ENCODE measurements at places on chromosomes 7 and 10.

DNA sequence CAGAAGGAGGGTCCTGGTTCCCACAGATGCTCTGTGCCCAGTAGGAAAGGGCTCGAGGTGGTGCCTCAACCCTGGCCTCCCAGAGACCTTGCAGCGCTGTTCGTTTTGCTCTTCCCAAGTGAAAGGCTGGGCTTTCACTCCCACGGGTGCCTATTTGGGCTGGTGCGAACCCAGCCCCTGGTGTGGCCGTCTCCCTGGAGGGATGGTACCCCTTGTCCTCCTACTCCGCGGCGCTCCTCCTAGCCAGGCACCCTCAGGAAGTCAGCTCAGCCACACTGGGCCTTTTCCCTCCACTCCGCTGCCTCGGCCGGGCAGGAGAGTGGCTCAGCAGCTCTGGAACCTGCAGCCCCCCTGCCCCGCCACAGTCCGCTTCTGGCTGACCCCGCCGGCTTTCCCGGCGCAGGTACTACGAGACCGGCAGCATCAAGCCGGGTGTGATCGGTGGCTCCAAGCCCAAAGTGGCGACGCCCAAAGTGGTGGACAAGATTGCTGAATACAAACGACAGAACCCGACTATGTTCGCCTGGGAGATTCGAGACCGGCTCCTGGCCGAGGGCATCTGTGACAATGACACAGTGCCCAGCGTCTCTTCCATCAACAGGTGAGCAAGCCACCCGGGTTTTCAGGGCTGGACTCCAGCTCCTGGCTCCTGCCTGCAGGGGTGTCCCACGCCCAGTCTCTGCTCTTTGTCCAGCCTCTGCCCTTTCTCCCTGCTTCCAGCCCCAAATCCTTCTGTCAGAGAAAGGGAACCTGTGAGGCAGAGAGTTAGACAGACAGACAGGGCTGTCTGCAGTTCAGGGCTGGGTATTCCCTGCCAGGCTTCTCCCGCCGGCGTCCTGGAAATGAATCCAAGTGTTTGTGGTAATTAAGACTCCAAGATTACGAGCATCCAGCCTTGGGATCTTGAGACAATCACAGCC is 5.2 kb downstream of the PAX2 start:
- no peak for DNase-seq

GRCh38 chr10:133475821-133476640 is 22.3 kb downstream of the SCART1 start:
- DNase-seq = no peak

DNA sequence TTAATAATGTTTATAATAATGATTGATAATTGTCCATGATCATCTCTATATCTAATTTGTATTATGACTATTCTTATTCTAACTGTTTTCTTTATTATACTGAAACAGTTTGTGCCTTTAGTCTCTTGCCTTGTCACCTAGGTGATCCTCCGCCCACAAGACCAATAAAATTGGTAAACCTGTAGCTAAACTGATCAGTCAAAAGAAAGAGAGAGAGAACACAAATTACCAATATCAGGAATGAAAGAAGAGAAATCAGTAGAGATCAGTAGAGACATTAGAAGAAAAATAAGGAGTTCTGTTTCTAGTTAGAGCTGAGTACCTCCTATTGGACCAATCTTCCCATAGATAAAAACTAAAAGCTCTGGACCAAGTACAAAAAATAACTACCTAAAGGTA is 6.1 kb upstream of the COA1 start:
- no peak for DNase-seq

DNA sequence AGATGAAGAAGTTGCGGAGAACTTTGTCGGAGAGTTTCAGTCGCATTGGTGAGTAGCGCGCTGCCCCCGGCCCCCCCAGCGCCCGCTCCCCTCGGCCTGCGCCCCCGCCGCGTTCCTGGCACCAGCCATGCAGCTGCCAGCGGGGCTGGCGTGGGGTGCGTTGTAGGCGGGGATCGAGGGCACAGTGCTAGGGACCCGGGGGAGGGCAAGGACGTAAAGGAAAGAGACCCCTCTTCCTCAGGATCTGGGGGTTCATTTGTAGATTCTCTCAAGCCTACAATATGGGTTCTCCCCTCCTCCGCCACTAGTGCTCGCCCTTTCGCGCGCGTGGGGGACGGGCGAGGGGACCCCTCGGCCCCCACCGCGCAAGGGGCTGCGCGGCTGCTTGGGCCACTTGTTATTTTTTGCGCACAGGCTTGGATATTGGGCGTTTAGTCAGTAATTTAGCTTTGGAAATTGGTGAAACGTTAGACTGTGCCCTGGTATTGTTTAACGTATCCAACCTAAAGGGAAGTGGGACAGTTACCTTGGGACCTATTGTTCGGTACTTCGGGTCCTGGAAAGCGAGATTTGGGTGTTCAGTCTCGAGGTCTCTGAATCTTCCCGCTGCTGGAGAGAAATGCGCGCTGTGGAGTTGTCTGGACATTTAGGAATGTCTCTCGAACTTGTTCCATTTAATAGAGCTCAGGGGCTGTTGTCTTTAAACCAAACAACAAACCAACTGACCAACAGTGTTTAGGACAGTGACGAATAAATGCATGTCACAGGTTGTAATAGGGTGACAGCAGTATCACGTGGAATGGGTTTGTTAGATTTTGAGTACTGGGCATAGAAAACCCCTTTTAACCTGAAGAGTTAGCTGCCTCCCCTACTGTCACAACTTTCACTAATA is 796 bp downstream of the CDK14 start:
- peak; percentile 10 for DNase-seq

DNA sequence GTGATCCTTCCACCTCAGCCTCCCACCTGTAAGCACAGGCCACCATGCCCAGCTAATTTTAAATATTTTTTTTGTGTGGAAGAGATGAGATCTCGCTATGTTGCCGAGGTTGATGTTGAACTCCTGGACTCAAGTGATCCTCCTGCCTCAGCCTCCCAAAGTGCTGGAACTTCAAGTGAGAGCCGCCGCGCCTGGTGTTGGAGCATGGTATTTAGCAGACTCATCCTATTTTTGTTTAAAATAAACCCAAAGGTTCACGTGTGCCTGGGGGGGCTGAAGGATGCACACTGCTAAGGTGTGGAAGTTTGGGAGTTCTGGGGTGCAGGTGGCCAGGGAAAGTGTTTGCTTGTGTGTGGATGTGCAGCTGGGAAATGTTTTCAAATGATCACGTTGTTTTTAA is 18.1 kb downstream of the PDGFA start:
- DNase-seq = no peak

DNA sequence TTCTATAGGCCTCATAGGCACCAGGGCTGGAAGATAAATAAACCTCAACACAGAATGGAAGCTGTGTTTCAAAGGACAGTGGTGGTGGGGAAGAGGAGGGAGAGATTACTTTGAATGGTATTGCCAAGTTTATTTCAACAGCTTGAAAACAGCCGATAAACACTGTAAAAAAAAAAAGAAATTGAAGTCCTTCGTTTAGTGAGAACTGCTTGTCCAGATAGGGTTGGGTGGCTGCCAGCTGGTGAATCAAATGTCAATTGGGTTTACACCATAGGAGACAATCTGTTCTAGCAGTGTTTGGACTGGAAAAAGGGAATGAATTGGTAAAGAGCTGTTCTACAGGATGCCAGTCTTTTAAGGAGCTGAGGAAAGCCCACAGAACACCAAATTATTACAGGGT is 254.8 kb downstream of the PHF14 start:
- peak; percentile 85 for DNase-seq

GRCh38 chr7:92404170-92404614 is 43.1 kb upstream of the GATAD1 start:
- DNase-seq = no peak

GRCh38 chr10:96584035-96584434 is 2.8 kb downstream of the TM9SF3 start:
- no peak for DNase-seq

GRCh38 chr7:8566016-8566415 is 132.6 kb downstream of the NXPH1 start:
- DNase-seq = no peak

DNA sequence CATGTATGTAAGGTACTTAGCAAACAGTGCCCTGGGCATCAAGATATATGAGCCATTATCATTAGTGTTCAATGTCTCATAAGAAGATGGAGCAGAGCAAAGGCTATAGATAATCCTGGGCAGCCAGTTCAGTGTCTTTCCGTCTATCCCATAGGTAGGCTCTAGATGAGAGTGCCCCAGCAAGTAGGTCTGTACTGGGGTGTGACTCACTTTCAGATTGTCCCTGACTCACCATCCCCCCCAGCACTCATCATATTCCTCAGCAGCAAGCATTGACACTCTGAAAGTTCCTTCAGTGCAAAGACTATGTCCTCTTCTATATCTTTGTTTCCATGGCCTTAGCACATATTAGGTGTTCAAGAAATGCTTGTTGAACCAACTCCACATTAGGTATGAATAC is 20.0 kb upstream of the FAM204A start:
- no peak for DNase-seq

DNA sequence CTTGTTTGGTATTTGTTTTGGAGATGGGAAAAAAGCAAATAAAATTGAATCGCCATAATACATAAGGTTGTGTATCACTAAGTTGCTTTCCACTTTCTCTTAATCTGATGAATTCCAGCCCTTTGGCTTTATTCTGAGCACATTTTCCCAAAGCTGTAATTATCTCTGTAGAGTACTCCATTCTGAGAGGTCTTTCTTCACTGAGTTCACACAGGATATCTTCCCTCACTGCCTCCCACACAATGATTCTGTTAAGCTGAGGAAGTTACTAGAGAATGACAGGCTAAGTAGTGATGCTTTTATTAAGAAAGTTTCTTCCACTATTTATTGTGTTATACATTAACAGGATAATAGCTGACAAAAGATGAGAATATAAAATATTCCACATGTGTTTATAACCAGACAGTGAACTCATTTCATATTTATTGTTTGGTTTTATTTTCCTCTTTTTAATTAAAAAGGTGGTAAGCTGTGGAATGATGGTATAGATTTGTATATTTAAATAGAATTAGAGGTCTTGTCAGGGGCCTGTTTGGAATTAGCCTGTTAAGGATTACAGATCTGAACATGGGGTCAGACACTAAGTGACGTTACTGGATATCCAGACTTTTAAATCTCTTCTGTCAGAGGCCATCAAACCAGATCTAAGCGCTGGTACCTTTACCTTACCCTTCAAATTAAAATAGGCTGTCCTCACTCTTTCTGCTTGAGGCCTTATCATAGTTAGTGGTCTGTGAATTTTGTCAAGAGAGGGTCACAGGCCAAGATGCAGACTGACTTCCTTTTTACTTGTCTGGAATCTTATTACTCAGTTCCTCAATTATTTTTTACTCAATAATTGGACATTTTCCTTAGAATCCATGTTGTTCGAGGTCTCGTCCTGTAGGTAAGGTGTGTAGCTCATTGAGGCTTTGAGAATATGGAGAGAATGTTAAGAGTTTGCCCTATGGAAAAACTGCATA is 8.4 kb downstream of the PLXDC2 start:
- no peak for DNase-seq

- no peak for DNase-seq
These were observed 43.3 kb upstream of the CNNM1 start for GRCh38 chr10:99285881-99286280.

GRCh38 chr10:24822590-24822989 is 98.9 kb upstream of the ARHGAP21 start:
- DNase-seq = no peak

- DNase-seq = no peak
These were observed 30.0 kb downstream of the PRSS2 start for GRCh38 chr7:142800699-142801260.

- DNase-seq = no peak
These were observed 546.9 kb downstream of the TCERG1L start for GRCh38 chr10:130764651-130765050.

DNA sequence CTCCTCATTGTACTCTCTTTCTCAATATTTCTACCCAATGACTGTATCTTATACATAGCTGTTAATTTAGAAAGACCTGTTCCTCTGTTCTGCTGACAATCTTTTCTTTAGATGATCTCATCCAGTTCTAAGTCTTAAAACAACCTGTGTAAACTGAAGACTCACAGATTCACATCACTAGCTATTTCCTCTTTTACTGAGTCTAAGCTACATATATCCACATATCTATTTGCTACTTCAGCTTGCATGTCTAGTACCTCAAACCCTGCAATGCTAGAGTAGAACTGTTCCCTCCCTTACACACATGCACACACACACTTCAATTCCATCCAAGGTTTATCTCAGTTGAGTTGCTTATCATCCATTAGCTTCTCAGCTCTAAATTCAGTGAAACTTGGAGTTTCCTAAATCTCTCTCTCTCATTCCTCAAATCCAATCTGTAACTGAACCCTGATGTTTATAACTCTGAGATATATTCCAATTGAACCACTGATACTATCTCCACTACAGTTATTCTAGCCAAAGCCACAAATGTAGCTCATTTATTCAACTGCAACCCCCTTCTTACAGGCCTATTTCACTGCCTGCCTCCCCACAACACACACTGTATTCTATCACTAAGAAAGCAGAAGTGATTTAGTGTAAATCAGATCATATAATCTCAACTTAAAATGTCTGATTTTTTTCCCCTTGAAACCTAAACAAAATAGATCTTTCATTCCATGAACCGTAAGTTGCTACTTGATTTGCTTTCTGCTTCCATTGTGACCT is 1036.8 kb upstream of the POT1 start:
- no peak for DNase-seq

DNA sequence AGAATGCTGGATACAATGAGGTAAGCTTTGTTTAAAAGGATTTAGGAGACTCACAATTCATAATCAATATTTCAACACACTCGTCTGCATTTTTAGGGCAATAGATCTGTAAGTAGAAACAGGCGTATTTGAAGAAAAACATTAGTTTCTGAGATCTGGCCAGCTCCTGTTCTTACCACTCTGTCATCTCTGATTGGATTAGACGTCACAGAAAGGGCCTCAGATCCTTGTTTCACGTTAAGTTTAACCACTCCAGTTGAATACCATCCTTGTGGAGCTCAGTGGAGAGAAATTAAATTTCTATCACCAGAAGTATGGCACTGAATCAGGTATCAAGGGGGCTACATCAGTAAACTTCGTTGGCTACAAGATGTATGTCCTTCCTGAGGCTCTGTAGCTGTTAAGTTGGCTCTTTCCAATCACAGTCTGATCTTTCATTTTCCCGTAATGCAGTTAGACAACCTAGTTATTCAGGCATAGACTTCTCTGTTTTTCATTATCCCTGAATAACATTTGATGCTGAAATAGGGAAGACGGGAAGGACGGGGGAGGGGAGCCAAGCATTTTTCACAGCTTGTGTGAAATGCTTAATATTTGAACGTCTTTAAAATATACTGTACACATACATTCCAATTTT is 659.2 kb upstream of the GALNT17 start:
- DNase-seq = no peak

GRCh38 chr10:125407000-125407502 is 246.7 kb upstream of the CTBP2 start:
- no peak for DNase-seq

- no peak for DNase-seq
These were observed 553 bp downstream of the VDAC2 start for GRCh38 chr10:75211007-75211691.

DNA sequence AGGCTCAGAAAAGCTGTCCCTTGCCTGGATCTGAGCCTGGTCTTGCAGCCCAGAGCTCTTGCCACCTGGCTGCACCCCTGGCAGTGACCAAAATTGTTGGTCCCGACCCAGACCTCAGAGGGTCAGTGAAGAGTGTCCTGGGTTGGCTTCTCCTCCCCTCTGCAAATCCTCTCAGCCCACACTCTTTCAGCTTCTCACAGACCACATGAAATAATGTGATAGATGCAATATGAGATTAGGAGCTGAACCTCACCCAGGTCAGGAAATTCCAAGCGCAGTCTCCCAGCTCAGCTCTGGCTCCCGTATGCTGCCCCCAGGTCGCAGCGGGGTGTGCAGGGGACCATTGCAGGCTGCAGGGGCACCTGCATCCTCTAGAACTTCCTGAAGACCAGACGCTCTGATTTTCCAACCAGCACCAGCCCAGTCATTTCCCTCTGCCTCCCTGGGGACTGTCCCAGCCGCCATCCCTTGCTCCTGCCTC is 19.6 kb upstream of the RET start:
- no peak for DNase-seq

Measured in NCI-H2171 (cell line).